ENCODE measurements at places on chromosomes 2 and 18. TPM values are rescaled to one million over a fixed set of nuclear protein-coding genes. Genes with fewer than 3 reads are reported as not detected.

Gene IL1RL1
- total RNA-seq: not detected

GRCh38 chr2:130375291-130376266, 19.7 kb downstream of the PTPN18 start:
- no peak overlapping the region for H3K4me3 ChIP-seq
- peaks cover 23% of the 10 kb centered on the region for H3K4me1 ChIP-seq
- no peak for DNase-seq
- H3K27me3 ChIP-seq: no peaks in the 10 kb centered on the region
- H3K36me3 ChIP-seq: peaks cover 59% of the 10 kb centered on the region

Gene MAP4K4
- 83.1 TPM for total RNA-seq

DNA sequence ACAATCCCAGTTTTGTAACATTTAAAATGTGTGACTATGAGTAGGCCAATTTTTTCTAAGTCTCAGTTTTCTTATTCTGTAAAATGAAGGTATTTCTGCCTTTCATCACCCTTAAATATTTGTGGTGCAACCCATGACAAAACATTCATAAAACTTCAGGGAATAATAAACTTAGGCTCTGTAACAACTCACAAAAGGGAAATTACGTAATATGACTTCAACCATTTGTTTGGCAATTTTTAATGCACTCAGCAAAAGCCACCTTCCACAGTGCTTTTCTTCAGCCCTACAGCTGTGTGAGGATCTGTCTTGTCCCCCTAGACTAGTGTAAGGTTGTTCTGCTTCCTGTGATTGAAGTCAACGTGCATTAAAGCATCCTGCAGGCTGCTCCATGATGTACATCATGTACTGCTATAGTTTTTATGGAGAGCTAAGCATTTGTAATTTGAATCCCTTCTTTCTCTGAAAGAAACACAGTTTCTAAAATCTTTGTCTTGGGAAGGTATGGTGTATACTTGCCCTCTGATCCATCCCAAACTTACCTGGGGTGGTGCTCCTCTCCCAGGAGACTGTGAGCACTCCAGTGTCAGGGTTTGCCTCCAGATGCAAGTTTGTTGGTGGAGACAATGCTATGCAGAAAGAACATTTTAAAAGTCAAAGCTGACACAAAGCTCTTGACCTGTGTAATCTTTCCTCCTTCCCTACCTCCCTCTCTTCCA, 39.1 kb downstream of the FN1 start:
- DNase-seq: no peak
- H3K4me1 ChIP-seq: peaks cover 17% of the 10 kb centered on the region
- H3K4me3 ChIP-seq: no peak overlapping the region

- H3K27ac ChIP-seq: no peak overlapping the region
- H3K36me3 ChIP-seq: no peaks in the 10 kb centered on the region
- H3K4me1 ChIP-seq: no peaks in the 10 kb centered on the region
- DNase-seq: no peak
These were observed 10.9 kb upstream of the ERBB4 start for GRCh38 chr2:212549463-212549862.

GRCh38 chr2:30234180-30234971, 3.0 kb downstream of the LBH start:
- H3K4me3 ChIP-seq: peak overlapping the region; percentile 78
- H3K4me1 ChIP-seq: peaks cover 32% of the 10 kb centered on the region
- peaks cover 70% of the 10 kb centered on the region for H3K36me3 ChIP-seq
- H3K27ac ChIP-seq: peak overlapping the region; percentile 21
- no peaks in the 10 kb centered on the region for H3K27me3 ChIP-seq

DNA sequence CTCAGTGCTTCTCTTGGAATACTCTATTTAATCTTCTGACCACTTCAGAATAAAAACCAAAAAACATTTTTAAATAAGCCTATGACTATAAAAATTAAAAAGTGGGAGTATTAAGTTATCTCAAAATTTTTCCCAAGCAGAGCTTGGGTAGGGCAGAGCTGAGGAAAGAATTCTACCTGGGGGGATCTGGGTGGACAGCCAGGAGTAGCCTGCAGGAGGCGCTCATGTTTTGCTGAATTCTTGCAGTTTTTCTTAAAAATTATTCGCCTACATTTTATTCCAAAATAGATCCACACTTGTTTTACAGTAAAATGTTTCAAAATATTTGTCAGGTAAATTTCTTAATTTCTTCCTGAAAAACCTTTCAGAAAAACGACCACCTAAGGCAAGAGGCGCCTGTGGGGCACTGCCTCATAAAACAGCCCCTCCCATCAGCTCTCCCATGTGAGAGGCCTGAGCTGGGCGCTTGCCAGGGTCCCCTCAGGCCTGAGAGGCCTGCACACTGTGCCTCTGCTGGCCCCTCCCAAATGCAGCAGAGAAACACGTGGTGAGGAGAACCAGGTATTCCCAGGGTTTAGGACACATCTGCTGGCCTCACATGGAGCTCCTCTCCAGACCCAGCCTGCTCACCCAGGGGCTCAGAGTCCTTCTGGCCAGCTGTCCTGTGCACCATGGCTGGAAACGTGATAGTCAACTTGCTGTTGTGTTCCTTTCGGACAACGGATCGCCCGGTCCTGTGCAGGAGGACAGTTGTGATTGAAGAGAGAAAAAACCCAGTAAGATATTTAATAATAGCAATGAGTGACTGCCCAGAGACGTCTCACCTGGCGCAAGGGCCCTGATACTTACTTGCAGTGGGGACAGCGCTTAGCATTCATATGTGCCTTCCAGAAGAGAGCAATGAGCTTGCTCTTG, 17.5 kb downstream of the POLR1A start:
- H3K36me3 ChIP-seq: peaks cover 71% of the 10 kb centered on the region
- H3K4me1 ChIP-seq: no peaks in the 10 kb centered on the region
- DNase-seq: no peak
- no peaks in the 10 kb centered on the region for H3K27me3 ChIP-seq
- H3K27ac ChIP-seq: no peak overlapping the region

Gene SEH1L
- total RNA-seq: 61.2 TPM

DNA sequence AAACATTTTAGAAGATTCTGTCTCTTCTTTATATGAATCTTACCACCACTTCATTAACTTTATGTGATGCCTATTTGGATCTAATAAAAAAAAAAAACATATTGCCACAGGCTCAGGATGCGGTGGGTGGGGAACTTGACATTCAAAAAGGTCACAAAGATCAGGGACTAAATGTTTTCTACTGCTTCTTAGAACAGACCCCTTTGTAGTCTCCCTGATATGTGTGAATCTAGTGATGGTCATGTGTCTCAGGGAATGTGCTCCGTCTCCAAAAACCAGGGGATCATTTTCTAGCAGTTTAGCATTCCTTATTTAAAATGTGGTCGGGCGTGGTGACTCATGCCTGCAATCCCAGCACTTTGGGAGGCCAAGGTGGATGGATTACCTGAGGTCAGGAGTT, 807.8 kb upstream of the CHAC2 start:
- H3K27ac ChIP-seq: no peak overlapping the region
- H3K27me3 ChIP-seq: no peaks in the 10 kb centered on the region
- no peak overlapping the region for H3K4me3 ChIP-seq
- H3K36me3 ChIP-seq: no peaks in the 10 kb centered on the region

DNA sequence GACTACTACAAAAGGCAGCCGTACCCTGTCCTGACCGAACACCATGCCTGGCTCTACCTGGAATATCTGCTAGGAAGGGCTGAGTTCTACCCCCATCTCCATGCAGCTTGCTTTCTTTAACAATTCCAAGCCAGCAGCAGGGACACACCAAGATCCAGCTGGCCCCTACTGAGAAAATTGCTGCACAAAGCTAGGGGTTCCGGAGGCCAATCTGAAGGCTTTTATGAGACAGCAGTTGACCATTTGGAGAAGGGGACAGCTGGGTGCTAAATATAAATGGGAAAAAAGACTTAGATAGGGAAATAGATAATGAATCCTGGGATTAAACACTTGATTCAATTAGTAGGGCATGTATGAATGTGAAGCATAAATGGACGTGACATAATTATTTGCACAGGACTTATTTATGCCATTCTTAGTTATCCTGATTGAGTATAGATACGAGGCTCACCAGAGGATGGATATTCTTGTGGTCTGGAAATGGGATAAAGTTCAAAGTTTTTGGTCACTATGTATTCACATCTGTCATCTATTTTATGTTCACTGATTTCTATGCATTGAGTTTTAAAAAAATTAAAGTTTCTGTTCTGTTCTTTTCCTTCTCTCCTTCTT, 204.0 kb downstream of the ZNF521 start:
- no peaks in the 10 kb centered on the region for H3K27me3 ChIP-seq
- no peaks in the 10 kb centered on the region for H3K4me1 ChIP-seq
- no peak for DNase-seq
- H3K36me3 ChIP-seq: no peaks in the 10 kb centered on the region

GRCh38 chr2:3101016-3101942, 276.3 kb downstream of the EIPR1 start:
- no peak overlapping the region for H3K4me3 ChIP-seq
- no peaks in the 10 kb centered on the region for H3K4me1 ChIP-seq
- no peak for DNase-seq
- no peak overlapping the region for H3K27ac ChIP-seq
- H3K36me3 ChIP-seq: no peaks in the 10 kb centered on the region

- no peaks in the 10 kb centered on the region for H3K27me3 ChIP-seq
- H3K4me3 ChIP-seq: no peak overlapping the region
- H3K4me1 ChIP-seq: no peaks in the 10 kb centered on the region
- no peak overlapping the region for H3K27ac ChIP-seq
- H3K36me3 ChIP-seq: no peaks in the 10 kb centered on the region
These were observed 9.2 kb upstream of the CD28 start for GRCh38 chr2:203697190-203697589.

Gene GKN2
- not detected for total RNA-seq

Data from SJSA1 (cell line).